ENCODE measurements at places on chromosomes 4 and X.

DNA sequence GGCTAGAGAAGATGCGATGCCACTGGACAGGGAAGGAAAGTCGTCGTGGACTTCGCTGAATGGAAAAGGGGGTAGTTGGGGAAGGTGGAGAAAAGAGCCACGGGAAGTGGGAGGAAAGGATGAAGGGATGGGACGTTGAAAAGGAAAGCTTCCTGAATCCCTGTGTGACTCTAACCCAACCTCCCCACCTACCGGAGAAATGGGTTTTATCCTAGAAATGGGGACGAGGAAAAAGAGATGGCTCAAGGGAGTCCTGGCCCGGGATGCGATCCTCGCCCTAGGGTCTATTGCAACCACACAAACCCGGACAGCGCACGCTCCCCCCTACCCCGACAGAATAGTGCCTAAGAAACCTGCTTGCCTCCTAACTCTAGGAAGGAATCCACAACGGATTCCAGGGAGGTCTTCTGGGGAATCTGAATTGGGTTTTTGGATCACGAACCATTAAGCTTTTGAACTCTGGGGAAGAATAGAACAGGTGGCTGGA is 738 bp upstream of the TSPAN5 start:
- DNase-seq, result no peak

DNA sequence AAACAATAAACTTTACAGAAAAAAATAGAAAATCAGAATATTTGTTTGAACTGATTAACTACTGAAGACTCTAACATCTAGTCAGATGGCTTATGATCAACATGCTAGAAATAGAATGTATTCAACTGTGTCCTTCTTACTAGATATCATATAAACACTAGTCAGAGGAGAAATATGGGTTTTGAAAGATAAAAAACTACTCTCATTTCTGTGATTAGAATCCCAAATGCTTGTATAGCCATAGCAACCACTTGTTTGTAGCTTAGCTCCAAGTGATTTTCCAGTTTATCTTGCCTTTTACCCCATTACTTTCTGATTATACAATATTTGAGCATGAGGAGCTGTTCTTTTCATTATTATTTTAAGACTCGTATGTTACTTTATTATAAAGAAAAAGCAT is 31.2 kb downstream of the USP38 start:
- no peak for DNase-seq

DNA sequence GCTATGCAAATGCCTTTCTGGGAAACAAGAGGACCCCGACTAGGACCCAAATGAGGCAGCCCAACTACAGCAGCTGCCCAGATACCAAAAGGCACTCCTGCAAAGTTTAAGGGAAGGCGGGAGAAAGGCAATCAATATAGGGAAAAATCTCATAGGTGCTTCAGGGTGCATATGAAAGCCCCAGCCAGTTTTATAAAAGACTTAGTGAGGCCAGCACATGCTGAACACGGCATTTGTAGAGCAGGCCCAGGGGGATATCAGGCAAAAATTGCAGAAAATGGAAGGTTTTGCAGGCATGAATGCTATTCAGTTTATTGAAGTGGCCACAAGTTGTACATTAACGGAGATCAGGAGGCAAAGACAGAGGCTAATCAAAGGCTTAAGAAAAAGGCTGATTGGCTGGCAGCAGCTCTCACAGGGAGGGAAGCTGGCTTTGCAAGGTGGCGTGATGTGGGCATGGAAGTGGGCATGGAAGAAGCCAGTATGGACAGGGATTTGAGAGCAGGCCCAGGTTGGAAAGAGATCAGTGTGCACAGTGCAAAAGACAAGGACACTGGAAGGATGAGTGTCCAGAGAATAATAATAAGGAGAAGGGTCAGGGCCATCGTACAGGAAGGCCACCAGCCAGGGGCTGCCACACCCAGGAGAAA is 37.7 kb upstream of the UGT2B7 start:
- no peak for DNase-seq

DNA sequence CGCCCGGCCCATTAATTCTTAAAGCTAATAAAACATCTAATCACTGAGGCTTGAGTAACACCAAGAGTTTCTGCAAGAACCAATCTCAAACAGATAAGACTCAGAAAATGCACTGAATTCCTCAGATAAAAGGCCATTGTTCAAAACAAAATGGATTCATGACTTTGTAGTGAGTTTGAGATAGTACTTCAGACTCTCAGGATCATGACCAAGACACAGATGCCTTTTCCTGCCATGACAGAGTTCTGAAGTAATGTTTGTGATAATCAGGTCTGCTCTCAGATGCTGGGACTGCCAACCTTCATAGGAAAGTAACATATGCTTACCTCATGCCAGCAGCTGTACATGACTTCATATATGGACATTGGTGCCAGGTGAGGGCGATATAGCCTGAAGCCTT is 54.6 kb downstream of the NIPAL1 start:
- no peak for DNase-seq

GRCh38 chrX:34493086-34493485 is 164.0 kb downstream of the TMEM47 start:
- DNase-seq, result no peak

- DNase-seq, result no peak
Observed at GRCh38 chr4:93029769-93030168, 726.0 kb downstream of the GRID2 start.

DNA sequence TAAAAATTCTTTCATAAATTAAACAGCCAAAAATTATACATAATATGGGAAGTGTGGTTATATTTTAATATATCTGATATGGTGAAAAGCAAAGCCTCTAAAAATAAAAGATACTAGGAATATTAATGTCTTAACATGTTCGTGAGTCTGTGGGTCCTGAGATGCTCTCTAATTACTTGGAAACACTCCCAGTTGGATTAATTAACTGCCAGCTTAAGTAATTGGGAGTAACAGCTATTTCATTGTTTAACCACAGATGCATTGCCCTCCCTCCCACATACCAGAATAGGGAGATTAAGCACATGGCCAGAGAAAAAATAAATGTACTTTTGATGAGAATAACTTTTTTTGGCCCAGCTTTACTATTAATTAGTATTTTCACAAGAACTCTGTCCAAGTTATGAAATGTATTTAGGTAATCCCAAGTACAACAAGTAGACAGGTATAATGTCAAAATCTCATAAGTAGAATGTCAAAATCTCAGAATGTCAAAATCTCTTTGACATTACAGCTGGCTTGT is 79.7 kb downstream of the BTC start:
- DNase-seq, result no peak

Measured in DMS 273 treated with DMSO at 0.1 percent for 48 hours (cell line).